NK-92 treated with Interleukin-12 subunit alpha and Interleukin-12 subunit beta, amount 100 ng/mL, for 24 hours (cell line): ENCODE measurements at places on chromosomes 16 and 17.

- DNase-seq: no peak
Measured at GRCh38 chr16:6602405-6602804, 730.2 kb upstream of the RBFOX1 start.

- no peak for DNase-seq
Measured at GRCh38 chr17:82282239-82283207, 9.0 kb upstream of the CSNK1D start.

DNA sequence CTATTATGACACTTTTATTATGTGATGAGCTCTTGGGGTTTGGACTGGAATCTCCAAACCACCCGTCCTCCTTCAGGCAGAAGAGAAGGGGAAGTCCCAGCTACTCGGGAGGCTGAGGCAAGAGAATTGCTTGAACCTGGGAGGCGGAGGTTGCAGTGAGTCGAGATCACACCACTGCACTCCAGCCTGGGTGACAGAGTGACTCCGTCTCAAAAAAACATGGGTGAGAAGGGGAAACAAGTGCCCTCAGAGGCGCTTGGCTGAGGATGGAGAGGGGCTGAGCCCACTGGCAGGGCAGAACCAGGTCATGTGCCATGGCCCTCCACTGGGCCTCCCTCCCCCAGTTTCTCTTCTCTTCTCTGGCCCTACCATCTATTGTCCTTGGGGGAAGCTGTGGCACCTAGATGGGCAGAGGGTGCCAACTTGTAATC lies 120.9 kb upstream of the SMURF2 start:
- no peak for DNase-seq

DNA sequence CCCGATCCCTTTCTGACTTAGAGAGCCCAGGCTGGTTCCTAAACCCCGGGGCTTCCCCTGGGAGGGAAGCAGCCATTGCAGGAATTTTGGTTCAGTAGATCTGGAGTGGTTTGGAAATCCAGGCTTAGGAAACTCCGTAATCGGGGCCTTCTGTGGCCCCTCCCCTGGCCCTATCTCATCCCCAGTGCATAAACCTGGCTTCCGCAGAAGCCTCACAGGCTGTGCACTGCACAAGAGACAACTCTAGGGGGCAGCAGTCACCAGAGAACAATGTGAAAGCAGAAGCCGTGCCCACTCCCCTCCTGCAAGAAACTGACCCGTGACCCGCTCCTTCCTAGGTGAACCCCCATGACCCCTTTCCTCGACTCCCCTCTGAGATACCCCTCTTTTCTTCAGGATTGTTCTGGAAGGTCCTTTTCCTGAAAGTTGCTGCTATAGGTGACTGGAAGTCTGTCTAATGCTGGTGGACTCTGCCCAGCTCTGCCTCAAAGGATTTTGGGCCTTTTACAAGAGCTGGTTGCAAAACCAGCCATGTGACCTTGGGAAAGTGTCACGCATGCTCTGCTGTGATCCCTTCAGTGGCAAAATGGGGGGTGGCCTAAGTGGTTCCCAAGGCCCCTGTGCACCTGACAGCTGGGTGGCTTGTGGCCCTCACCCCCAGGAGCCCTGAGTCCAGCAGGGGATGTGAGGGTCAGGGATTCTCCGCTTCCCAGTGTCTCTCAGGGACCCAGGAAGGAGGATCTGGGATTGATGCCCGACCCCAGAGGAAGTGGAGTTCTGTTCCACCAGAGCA lies 14.4 kb downstream of the GUCY2D start:
- no peak for DNase-seq

DNA sequence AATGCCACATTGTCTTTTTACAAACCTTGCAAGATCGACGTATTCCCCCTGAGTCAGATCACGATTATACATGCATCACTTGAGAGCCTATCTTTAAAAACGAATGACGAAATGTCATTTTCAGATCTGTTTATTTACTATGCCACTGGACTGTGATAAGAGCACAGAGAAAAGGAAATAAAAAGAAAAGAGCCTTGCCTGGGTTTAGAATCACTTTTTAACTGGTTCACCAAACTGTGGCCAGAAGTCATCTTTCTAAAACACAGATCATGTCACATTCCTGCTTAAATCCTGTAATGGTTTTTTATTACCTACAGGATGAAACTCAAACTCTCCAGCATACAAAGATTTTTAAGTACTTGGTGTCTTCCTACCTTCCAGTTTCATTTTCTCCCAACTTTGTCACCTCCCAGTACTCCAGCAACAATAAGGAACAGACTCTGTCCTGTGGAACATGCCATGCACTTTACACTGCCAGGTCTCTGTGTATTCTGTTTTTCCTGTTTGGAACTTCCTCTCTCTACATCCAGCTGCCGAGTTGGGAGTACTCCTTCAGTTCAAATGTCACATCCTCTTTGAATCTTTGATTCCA lies 91.5 kb downstream of the SNX11 start:
- no peak for DNase-seq
